Stimulated activated memory B cell treated with anti-CD40 and anti-IgM and Interleukin-4, amounts not matched to agents 10 μg/mL and 1 μg/mL and 100 μg/mL, for 72 hours (primary cell): ENCODE measurements at places on chromosomes 2 and 18.

DNA sequence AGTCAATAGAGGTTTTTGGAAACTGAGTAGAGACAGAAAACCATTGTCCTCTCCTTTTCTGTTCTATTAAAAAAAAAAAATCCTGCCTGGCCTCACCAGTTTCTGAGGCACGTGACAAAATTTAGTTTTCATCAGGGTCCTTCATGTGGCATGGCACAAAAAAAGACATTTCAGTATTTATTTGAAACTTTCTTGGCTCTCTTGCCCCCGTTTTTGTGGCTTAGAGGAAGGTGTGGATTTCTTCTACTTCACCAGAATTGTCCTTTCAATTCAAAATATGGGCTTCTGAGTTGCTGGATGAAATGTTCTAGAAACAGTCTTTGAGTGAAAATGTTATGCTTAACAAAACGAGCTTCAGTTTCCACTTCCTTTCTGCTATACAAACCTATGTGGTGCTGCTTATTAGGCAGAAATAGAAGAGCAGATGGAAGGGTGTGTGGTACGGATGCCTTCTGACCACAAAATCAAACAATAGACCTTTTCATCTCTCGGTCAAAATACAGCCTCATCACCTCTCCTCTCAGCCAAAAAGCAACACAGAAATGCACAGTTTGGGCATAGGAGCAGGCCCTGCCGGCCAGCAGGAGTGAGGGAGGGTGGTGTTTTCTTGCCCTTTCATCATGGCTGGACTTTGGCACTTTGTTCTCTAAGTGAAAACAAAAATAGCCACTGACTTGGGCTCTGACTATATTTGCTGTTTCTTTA is 89.2 kb downstream of the SH3RF3 start:
- peaks cover 62% of the 10 kb centered on the region for H3K27me3 ChIP-seq
- ATAC-seq, result no peak
- no peak overlapping the region for H3K4me3 ChIP-seq
- peaks cover 32% of the 10 kb centered on the region for H3K4me1 ChIP-seq
- H3K36me3 ChIP-seq, result no peaks in the 10 kb centered on the region
- H3K27ac ChIP-seq, result no peak overlapping the region

DNA sequence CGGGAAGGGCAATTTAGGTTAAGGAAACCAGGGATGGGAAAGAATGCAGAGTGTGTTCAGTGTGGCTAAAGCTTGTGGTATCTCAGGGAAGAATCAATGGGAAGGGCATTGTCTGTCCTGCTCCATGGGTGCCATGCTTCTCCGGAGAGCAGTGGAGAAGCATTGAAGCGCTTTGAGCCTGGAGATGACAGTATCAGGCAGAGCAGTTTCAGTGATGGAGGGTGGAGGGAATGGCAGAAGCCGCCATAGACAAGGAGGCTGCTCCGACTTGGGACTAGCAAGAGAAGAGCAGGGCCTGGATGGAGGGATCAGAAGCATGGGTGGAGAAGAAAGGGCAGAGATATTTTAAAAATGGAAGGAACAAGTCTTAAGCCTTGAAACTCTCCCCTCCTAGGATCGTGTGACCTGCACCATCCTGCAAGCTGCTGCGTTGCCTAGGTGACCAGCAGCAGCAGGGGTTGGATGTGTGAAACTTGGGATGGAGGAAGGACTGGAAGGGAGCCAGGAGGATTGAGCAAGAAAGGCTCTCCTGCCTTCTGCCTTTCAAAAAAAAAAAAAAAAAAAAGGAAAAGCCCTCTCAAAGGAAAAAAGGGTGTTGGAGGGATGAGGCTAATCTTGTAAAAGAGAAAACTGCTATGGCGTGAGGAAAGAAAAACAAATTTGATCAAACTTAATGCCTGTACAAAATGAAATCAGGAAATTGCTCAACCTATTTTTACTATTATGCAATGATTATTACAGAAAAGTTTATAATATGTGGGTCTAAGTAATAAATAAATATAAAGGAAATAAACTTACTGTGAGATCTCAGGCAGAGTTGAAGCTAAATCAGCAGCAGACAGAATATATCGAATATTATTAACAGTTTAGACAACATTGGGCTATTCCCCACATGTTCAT is 493.8 kb upstream of the NRP2 start:
- H3K4me1 ChIP-seq, result no peaks in the 10 kb centered on the region
- no peak overlapping the region for H3K4me3 ChIP-seq
- no peak for ATAC-seq

- no peaks in the 10 kb centered on the region for H3K36me3 ChIP-seq
- H3K4me1 ChIP-seq, result peaks cover 12% of the 10 kb centered on the region
- peak; percentile 60 for ATAC-seq
- H3K27me3 ChIP-seq, result peaks cover 66% of the 10 kb centered on the region
Observed at GRCh38 chr2:160493227-160494028, at the start of gene RBMS1. Gene RBMS1, minus strand, starts transcription at chr2:160493807. Its CDS starts 444 bp downstream, at chr2:160493363.

- no peaks in the 10 kb centered on the region for H3K36me3 ChIP-seq
- no peak for ATAC-seq
- no peak within 1 kb of the TSS for H3K27ac ChIP-seq
- no peaks in the 10 kb centered on the region for H3K4me1 ChIP-seq
- H3K27me3 ChIP-seq, result peaks cover 28% of the 10 kb centered on the region
Observed at GRCh38 chr2:227717687-227718567, at the start of gene SLC19A3. Gene SLC19A3, minus strand, starts transcription at chr2:227718028. Its CDS starts 15,710 bp downstream, at chr2:227702318.

DNA sequence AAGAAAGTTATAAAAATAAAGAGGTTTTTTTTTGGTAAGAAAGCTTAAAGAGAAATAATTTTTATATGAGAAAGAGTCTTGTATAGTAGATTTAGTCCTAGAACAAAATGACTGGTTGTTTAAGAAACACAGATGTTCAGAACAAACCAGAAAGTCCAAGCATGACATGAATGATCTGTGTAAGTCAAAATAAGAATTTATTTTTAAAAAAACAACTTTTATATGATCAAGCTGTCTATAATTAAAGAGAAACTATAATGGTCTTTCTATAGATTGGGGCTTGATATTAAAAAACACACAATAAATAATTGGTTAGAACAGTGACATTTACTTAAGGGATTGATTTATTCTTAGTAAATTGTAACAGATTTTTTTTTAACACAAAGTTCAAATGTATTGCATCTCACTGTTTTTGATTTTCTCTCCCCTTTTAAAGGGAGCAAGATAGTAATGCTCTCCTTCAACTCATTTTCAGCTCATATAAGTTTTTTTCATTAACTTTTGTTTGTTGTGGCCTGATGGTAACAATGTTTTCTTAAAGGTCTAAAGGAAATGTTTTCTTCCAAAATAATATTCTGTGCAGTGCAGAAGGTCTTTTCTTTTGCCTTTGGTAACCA is 1256.8 kb downstream of the LRP1B start:
- ATAC-seq, result no peak
- H3K27ac ChIP-seq, result no peak overlapping the region
- H3K4me3 ChIP-seq, result no peak overlapping the region
- no peaks in the 10 kb centered on the region for H3K36me3 ChIP-seq
- no peaks in the 10 kb centered on the region for H3K27me3 ChIP-seq

GRCh38 chr2:120832296-120833070 is 96.8 kb downstream of the GLI2 start:
- no peaks in the 10 kb centered on the region for H3K4me1 ChIP-seq
- H3K36me3 ChIP-seq, result no peaks in the 10 kb centered on the region
- ATAC-seq, result no peak
- no peak overlapping the region for H3K27ac ChIP-seq
- no peaks in the 10 kb centered on the region for H3K27me3 ChIP-seq

- no peaks in the 10 kb centered on the region for H3K4me1 ChIP-seq
- no peak for ATAC-seq
- no peak overlapping the region for H3K27ac ChIP-seq
- no peaks in the 10 kb centered on the region for H3K36me3 ChIP-seq
- H3K4me3 ChIP-seq, result no peak overlapping the region
Observed at GRCh38 chr2:235027558-235028214, 75.9 kb downstream of the SH3BP4 start.

DNA sequence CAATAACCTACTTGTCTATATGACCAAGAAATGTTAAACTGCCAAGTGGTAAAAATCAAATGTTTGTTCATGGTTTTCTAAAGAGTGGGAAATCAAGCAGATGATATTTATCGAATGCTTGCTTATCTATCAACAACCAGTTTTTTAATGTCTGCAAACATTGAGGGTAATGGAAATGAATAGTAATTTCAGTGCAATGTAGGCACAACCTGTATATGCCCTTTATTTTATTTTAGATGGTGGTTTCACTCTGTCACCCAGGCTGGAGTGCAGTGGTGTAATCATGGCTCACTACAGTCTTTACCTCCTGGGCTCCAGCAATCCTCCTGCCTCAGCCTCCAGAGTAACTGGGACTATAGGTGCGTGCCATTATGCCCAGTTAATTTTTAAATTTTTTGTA is 46.0 kb upstream of the CD28 start:
- peaks cover 14% of the 10 kb centered on the region for H3K4me1 ChIP-seq
- ATAC-seq, result no peak
- no peaks in the 10 kb centered on the region for H3K36me3 ChIP-seq
- H3K27me3 ChIP-seq, result peaks cover 27% of the 10 kb centered on the region

- no peak overlapping the region for H3K4me3 ChIP-seq
- ATAC-seq, result peak; percentile 55
- no peak overlapping the region for H3K27ac ChIP-seq
Observed at GRCh38 chr18:61400716-61401115, 67.5 kb downstream of the CDH20 start.

DNA sequence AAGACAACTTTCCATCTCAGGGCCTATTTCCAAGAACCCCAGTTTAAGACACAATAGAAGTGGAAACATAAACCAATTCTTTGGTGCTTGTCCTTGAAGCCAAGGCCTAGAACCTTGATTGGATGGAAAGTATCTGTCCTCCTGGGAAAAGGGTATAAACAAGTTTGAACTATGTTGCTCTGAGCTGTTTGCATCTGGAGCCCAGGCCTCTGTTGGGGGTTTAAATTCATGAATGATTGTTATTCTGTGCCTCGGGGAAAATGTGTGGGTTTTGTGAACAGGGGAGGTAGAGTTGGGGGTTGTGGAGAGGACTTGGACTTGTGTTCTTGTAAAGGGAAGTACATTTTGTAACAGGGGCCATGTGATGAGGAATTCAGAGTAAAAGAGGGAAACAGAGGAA is 406.1 kb downstream of the SLC4A3 start:
- H3K36me3 ChIP-seq, result no peaks in the 10 kb centered on the region
- no peak for ATAC-seq
- H3K27ac ChIP-seq, result no peak overlapping the region
- no peaks in the 10 kb centered on the region for H3K27me3 ChIP-seq
- no peak overlapping the region for H3K4me3 ChIP-seq

DNA sequence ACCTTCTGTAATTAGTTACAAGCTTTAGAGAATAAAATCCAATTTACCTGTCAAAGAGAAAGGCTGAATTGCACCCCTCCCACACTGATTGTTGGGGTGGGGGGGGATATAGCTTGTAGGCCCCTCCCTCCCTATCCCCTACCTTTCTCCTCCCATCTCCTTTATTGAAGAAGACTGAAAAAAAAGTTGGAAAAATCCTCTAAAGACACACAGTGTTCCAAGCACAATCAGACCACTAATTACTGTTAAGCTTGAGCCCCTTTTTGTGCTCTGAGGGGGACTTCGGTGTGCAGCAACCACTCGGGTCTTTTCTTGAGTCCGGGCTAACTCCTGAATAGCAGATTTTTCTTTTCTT is 43.0 kb upstream of the FZD5 start:
- H3K4me3 ChIP-seq, result no peak overlapping the region
- H3K36me3 ChIP-seq, result peaks cover 5% of the 10 kb centered on the region
- no peak for ATAC-seq
- H3K4me1 ChIP-seq, result peaks cover 6% of the 10 kb centered on the region
- H3K27ac ChIP-seq, result no peak overlapping the region
- peaks cover 22% of the 10 kb centered on the region for H3K27me3 ChIP-seq

GRCh38 chr18:77992057-77992456 is 742.4 kb downstream of the GALR1 start:
- no peak overlapping the region for H3K4me3 ChIP-seq
- no peaks in the 10 kb centered on the region for H3K27me3 ChIP-seq
- H3K27ac ChIP-seq, result no peak overlapping the region
- H3K4me1 ChIP-seq, result no peaks in the 10 kb centered on the region
- no peak for ATAC-seq

DNA sequence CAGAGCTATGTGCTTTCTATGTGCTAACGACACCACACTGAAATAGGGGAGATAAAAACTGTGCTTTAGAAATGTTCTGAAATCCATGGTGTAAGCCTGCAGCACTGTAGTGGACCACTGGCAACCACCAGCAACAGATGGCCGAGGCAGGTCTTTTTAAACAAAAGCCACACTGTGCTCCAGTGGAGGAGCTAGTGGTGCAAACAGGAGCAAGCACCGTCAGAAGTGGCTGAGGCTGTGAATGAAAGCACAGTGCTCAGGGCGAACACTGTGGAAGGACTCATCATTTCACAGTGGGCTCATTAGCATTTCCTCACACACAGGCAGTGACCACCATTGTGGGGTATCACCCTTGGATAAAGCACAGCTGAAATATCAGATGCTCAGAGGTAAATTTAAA is 22.9 kb upstream of the MTX2 start:
- H3K4me3 ChIP-seq, result no peak overlapping the region
- H3K27me3 ChIP-seq, result peaks cover 24% of the 10 kb centered on the region
- no peak for ATAC-seq

- H3K27ac ChIP-seq, result no peak overlapping the region
- no peaks in the 10 kb centered on the region for H3K4me1 ChIP-seq
- H3K27me3 ChIP-seq, result peaks cover 33% of the 10 kb centered on the region
- H3K36me3 ChIP-seq, result no peaks in the 10 kb centered on the region
Observed at GRCh38 chr2:111944531-111945210, 46.3 kb downstream of the MERTK start.

DNA sequence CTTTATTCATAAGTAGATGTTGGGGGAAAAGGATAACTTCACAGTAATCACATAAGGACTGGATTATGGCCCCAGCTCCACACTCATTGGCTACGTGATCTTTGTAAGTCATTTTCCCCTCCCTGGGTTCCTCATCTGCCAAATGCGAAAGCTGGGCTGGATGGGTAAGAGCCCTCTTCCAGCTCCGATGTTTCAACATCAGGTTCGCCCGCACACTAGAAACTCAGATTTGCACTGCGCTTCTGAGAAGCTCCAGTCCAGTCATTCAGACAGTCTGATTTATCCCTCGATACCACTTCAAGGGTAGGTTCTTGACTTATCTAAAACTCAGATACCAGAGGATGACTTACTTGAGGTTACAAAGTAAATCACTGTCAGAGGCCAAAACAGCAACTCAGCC is 31.0 kb upstream of the RMDN2 start:
- H3K36me3 ChIP-seq, result no peaks in the 10 kb centered on the region
- H3K27ac ChIP-seq, result peak overlapping the region; percentile 88
- H3K4me3 ChIP-seq, result no peak overlapping the region
- H3K27me3 ChIP-seq, result no peaks in the 10 kb centered on the region
- peaks cover 56% of the 10 kb centered on the region for H3K4me1 ChIP-seq
